MV-4-11 (cell line): ENCODE measurements at places on chromosomes 1 and 21.

DNA sequence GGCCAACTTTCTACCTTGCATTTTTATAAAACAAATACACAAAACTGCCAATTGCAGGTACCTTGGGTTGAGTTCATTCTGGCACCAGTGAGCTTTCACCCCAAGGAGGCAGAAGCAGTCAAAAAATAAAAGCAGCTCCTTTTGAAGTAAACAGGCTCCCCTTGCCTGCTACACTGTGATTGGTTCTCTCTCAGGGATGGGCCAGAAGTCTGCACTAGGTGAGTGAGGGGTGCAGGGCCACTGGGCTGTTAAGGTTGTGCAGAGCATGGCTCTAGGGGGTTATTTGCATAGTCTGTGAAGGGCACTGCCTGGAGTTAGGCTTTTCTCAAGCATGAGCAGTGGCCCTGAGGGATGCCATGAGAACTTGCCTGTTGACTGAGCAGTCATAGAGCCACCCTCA is 39.1 kb downstream of the AKNAD1 start:
- no peak for DNase-seq

GRCh38 chr1:62516600-62516999 is 79.8 kb downstream of the USP1 start:
- no peak for DNase-seq

- no peak for DNase-seq
Observed at GRCh38 chr1:12501661-12502060, 116.3 kb downstream of the DHRS3 start.

DNA sequence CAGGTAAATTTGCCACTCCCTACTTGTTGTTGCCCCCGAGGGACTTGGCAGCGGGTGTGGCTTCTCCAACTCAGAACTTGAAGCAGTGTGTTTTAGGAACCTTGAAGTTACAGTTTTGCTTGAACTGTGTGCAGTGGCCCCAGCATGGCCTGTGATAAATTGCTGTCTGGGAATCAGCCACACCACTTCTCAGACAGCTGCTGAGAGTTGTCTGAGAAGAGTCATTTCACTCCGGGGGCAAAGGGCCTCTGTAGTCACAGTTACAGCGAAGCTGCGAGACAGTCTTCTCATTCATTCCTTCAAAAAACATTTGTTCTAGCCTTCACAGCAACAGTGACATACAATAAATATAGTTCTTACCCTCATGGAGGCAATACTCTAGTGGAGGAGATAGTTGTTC is 70.3 kb downstream of the PROX1 start:
- DNase-seq: no peak

GRCh38 chr21:16504766-16505165 is 775.0 kb downstream of the USP25 start:
- DNase-seq: no peak

- DNase-seq: no peak
Observed at GRCh38 chr1:48652334-48652733, 124.4 kb downstream of the BEND5 start.
